ENCODE measurements at places on chromosomes 5 and 9.
A peak's percentile ranks its signal among the peaks of the same experiment; 100 is the strongest.

DNA sequence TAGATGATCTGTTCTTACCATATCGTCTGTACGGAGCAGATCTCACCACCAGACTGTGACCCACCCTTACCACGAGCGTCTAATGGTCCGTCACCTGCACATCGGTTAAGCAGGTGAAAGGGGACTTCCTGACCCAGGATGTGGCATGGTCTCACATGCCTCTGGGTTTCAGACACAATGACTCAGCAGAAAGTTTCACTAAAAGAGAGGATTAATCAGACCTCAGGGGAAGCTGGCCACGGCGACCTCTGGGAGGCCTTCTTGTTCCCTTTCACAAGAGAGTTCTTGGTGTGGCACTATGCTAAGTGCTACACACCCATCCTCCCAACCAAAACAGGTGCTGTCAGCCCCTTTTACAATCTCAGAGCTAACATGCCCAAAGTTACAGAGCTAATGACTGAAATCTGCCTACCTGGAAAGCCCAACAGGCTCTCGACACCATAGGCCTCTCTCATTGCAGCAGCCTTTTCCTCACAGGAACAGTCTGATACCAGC, 41.6 kb downstream of the ADAMTS12 start:
- DNase-seq = no peak

GRCh38 chr5:133702791-133703770, 90.7 kb upstream of the FSTL4 start:
- peak; percentile 76 for DNase-seq

GRCh38 chr9:133558191-133559126, 24.0 kb downstream of the ADAMTSL2 start:
- DNase-seq = peak; percentile 91

DNA sequence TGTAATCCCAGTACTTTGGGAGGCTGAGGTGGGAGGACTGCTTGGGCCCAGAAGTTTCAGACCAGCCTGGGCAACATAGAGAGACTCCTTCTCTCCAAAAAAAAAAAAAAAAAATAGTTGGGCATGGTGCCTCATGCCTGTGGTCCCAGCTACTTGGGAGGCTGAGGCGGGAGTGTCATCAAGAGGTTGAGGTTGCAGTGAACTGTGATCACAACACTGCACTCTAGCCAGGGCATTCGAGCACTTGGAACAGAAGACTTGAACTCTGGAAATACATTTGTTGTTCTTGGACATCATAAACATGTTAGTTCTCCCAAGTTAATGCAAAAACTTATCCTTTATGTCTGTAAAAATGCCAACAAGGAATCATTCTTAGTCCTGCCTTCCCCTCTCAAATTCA, 29.6 kb downstream of the EHMT1 start:
- no peak for DNase-seq

DNA sequence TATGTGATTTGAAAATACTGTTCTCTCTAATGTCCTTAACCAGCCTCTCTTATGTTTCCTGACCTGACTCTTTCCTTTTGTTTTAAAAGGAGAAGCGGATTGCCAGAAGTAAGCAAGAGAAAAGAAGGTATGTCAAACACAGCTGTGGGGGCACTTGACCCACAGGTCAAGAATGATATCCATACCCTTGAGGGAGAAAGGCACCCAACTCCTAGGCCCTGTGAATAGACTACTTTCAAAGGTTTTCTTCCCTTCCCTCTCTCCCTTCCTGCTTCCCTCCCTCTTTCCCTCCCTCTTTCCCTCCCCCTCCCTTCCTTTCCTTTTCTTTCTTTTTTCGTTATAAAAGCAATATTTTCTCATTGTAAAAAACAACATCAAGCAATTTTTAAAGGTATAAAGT, 306.8 kb downstream of the TRPM3 start:
- no peak for DNase-seq

DNA sequence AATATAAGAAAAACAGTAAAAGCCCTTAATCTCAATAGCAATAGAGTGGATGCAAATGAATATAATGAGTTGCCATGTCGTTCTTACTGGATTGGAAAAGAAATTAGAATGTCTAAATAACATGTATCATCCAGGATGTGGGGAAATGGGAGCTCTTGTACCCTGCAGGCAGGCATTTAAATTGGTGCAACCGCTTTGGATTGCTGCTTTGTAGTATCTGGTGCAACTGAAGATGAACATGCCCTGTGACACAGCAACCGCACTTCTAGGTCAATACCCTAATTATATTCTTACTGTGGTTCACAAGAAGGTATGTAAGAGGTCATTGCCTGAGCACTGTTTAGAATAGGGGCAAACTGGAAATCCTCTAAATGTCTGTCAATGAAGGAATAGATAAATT, 18.9 kb downstream of the MRPS30 start:
- no peak for DNase-seq

- DNase-seq = peak; percentile 45
Measured at GRCh38 chr9:6549106-6549800, 96.3 kb downstream of the GLDC start.

DNA sequence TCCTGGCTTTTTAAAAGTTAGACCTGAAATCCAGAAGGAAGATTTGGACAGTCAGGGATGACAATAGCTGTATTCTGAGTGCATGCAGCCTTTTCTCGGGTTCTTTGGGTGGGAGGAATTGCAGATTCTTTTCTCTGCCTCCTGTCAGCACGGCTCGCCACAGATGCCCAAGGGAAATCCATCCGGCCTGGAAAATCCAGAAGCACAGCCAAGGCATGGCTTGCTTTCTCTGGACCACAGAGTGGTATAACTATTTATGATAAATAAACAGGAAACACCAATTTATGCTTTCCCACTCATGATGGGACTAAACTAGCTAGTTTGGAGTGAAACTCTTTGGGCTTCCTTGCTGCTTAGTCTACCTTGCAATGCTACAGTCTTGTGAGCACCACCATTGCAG, 59.1 kb downstream of the C9orf152 start:
- no peak for DNase-seq

DNA sequence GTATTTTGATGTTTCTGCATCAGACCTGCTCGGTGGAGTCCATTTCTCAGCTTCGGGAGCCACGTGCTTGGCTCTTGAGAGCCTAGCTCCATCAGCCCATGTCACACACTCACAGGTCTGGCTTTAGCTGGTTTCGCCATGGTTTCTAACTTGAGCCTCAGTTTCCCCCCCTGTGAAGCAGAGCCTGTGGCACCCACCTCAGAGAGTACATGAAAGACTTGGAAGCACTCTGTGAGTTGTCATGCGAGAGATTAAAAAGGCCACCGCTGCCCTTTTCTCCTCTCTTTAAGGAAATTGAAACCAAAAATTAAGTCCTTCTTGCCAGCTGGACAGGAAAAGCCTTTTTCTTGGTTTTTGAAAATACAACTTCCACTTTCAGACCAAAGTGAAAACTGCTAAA, 8.8 kb downstream of the TENT4A start:
- DNase-seq = no peak

DNA sequence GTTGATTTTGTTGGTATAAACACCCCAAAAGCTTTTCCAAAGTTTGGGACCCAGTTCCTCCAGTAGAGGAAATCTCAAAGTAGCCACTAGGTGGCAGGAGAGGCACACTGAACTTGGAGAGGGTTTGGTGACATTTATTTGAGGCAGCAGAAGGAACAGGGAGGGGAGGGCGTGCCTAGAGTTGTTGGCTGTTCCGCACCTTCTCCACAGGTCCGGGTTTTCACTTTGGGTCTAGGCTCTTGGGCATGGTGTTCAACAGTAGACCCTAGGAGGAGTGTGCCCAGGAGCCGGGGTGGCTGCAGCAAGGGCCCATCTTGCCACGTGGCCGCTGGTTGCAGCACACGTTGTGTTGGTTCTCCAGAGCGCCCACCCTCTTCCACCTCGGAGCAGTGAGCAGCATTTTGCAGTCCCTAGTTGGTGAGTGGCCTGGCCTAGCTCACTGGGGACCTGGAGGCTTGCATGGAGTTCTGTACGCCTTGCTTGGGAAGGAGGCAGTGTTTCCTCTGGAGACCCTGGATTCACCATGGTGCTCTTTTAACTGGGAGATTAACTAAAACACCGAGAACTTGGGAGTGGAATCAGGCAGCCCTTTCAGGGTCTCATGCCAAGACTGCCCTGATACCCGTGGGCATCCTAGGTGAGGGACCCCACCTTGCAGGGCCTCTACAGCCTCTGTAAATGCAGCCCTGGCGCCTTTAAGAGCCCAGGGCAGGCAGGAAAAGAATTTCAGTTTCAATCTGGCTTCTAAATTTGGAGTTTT, 28.2 kb downstream of the PTPA start:
- peak; percentile 85 for DNase-seq

- no peak for DNase-seq
Measured at GRCh38 chr9:111663301-111663823, 2.0 kb downstream of the GNG10 start.

GRCh38 chr5:137566780-137567179, 67.7 kb upstream of the SPOCK1 start:
- peak; percentile 25 for DNase-seq

- DNase-seq = no peak
Measured at GRCh38 chr5:149694007-149694406, 36.1 kb upstream of the PPARGC1B start.

- DNase-seq = no peak
Measured at GRCh38 chr5:55829956-55830355, 21.2 kb upstream of the IL31RA start.

GRCh38 chr5:127299678-127300077, 9.1 kb downstream of the MEGF10 start:
- DNase-seq = no peak

- no peak for DNase-seq
Measured at GRCh38 chr9:126979461-126979860, 64.9 kb downstream of the RALGPS1 start.

DNA sequence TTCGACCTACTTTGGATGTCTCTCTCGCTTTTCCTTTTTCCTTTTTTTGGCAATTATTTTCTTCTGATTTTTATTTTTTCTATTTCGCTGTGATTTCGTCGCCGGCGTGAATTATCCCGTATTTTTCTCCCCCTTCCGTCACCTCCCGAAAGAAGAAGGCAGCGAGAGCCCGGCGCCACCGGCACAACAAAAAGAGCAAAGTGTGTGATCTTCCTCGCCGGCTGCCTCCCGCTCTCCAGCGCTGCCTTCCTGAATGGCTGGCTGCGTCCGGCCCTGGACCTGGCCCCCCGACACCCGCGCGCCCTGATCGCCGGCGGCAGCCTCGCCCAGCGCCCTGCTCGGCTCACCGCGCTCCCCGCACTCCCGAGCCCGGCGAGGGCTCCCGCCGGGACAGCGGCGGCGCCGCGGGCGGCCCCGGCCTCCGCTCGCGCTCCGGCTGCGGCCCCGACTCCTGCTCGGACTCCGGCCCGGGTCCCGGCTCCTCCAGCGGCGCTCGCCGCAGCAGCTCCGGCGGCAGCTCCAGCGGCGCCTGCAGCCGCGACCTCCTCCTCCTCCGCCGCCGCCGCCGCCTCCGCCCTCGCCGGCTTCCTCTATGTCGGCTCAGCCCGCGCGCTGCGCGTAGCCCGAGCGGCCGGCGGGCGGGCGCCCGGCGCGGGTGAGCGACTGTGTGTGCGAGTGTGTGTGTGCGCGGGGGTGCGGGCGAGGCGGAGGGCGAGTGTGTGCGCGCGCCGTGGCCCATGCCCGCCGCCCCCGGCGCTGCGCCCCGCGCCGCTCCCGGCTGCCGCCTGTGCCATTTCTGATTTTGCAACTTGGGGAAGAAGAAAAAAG, 960 bp downstream of the NR2F1 start:
- peak; percentile 81 for DNase-seq

DNA sequence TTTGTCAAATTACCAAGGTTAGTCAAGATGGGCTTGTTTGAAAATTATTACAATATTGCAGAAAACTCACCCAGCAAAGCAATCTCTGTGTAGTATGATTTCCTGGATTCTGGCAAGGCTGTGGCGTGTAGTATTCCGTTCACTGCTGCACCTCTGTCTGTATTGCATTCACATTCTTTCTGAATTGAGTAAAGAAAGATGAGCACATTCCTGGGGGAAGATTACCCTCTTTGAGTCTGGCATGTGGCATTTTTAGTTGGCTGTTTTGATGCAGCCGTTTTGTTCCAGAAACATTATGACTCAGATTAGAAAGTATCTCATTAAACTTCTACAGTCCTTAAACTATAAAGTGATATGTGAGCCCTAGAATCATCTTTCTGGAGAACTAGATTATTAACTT, 197.7 kb downstream of the TENT4A start:
- no peak for DNase-seq

DNA sequence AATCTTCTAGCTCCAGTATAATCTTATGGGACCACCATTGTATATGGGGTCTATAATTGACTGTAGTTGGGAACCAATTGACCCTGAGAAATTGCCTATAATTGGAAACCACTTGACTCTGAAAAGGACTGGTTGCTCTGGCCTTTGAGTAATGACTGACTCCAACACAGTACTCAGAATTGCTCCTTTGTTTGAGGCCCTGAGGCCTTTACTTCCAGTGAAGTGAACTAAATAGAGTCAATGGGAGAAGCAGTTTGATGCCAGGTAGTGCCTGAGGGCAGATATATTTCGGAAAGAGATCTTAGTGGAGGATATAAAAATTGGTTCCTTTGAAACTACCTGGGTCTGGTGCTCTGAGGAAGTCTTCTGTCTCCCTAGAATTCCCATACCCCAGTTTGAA, 16.0 kb upstream of the TMEM171 start:
- DNase-seq = no peak

- DNase-seq = no peak
Measured at GRCh38 chr5:124825983-124826337, 79.5 kb upstream of the ZNF608 start.

GRCh38 chr5:34639852-34640626, 16.1 kb upstream of the RAI14 start:
- DNase-seq = no peak

DNA sequence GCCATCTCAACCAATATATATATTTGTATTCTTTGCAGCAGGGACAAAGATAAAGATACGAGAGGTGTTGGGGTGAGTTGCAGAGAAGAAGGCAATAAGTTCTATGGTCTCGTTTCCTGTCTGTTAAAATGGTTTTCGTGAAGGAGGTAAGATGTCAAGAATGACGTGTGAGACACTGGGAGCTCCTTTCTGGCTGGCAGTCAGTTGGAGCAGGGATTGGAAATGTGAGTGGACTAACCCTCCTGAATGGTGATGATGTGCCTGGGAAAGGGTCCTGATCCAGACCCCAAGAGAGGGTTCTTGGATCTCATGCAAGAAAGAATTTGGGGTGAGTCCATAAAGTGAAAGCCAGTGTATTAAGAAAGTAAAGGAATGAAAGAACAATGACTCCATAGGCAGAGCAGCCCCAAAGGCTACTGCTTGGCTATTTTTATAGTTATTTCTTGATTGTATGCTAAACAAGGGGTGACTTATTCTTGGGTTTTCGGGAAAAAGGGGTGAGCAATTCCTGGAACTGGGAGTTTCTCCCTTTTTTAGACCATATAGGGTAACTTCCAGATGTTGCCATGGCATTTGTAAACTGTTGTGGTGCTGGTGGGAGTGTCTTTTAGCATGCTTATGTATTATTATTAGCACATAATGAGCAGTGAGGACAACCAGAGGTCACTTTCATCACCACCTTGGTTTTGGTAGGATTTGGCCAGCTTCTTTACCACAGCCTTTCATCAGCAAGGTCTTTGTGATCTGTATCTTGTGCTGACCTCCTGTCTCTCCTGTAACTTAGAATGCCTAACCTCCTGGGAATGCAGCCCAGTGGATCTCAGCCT, 53.7 kb downstream of the SPATA31C2 start:
- no peak for DNase-seq

- no peak for DNase-seq
Measured at GRCh38 chr5:172362755-172363154, 79.2 kb upstream of the UBTD2 start.

- no peak for DNase-seq
Measured at GRCh38 chr9:85038824-85039608, 369.5 kb downstream of the NTRK2 start.
